Brain pericyte (primary cell): ENCODE measurements at places on chromosomes 1 and 21.
A peak's percentile ranks its signal among the peaks of the same experiment; 100 is the strongest.

DNA sequence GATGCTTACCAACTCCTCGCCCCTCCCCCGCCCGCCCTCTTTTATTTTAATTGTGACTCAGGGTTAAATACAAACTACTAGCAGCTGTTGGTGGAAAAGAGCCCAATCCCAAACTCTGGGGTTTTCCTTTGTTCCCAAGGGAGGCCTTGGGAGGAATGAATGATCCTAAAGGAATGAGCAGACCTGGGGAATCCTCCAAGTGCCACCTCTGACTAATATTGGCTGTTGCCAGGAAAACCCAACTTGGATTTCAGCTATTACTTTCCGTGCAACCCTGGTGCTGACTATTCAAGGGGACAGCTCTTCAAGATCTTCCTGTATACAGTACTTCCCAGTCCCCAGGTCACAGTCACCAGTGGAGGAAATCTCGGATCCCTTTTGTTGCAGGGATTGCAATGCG is 1.3 kb upstream of the S100A10 start:
- DNase-seq = peak; percentile 54

DNA sequence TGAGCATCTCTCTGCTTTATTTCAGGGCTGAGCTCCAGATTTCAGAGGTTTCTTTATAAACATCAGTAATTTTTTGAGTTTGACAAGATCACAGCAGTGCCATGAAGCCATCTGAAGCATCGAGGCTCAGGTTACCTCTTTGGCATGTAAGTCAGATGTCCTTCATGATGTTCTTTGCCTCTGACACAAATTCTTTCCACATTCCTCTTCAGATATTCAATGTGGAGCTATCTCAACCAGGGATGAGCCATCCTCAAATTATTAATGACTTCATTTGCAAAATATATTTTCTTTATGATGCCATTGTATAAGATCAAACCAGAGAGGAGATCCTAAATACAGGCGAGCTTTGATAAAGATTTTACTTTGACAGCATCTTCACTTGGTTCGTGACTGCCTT is 256.7 kb downstream of the COL11A1 start:
- no peak for DNase-seq

DNA sequence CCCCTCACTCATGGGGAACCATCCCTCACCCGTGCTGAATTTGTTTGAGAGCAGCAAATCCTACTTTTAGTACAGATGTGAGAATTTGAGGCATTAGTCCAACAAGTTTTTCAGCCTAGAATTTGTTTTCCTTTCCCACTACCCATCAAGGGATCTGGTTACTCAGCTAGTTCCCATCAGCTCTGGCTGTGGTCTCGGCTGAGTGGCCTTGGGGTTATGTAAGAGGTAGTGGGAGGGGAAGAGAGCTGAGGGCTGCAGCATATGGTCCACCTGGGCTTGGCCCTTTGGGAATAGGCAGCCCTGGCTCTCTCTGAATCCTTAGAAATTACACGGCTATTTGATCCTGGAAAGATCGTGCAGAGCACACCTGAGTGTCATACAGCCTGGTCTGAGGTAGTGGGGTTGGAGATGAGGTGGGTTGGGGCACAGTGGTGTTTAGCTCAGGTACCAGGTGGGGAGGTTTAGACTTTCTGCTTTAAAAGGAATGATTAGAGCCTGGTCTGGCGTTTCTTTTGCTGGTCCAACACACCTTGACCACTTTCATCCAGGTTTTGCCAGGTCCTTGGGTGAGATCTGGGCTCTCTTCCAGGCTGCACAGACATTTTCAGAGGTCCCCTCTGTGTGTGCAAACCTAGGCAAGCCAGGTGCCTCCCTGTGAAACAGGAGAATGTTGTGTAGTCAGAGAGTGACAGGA is 4.2 kb downstream of the GSTM4 start:
- DNase-seq = no peak

DNA sequence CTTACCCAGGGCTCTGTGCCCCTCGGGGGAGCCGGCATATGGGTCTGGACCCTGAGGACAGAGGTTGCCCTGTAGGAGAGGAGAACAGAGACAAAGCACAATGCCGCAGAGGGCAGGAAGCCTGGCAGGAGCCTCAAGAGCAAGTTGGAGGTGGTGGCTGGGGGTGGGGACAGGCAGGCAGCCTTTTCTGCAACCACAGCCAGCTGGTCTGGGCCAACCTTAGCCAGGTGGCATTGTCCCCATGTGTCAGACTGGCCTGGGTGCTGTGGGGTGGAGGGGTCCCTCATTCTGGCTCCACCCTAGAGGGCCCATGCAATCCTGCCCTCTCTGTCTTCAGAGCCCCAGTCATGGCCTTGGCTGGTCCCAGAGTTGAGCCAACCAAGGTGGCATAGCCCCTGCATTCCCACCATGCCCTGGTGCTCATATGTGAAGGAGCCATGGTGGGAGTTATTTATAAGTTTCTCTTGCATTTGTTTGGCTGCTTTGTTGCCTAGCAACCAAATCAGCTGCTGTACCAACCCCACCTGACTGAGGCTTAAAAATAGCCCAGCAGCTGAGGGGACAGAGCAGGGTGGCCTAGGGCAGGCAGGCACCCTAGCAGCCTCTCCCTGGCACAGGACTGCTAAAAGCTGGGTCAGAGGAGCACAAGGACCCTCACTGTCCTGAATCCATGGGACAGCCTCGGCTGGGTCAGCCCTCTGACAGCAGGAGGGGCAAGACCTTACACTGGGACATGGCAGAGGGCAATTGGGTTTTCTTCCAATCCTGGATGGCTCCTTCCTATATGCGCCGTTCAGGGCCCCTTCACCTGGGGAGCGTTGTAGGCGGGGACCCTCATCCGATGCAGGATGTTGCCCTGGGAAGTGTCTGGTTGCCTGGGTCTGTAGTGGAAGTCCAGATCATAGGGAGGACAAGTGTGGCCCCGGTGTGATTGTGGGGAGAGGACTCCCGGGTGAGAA is 19.5 kb downstream of the MAP7D1 start:
- DNase-seq = no peak
